ENCODE measurements at places on chromosomes 2 and 18.

- DNase-seq: peak; percentile 5
These were observed 157.2 kb downstream of the MIB1 start for GRCh38 chr18:21897811-21898210.

GRCh38 chr2:26327291-26328272, 18.4 kb upstream of the SELENOI start:
- no peak for DNase-seq

DNA sequence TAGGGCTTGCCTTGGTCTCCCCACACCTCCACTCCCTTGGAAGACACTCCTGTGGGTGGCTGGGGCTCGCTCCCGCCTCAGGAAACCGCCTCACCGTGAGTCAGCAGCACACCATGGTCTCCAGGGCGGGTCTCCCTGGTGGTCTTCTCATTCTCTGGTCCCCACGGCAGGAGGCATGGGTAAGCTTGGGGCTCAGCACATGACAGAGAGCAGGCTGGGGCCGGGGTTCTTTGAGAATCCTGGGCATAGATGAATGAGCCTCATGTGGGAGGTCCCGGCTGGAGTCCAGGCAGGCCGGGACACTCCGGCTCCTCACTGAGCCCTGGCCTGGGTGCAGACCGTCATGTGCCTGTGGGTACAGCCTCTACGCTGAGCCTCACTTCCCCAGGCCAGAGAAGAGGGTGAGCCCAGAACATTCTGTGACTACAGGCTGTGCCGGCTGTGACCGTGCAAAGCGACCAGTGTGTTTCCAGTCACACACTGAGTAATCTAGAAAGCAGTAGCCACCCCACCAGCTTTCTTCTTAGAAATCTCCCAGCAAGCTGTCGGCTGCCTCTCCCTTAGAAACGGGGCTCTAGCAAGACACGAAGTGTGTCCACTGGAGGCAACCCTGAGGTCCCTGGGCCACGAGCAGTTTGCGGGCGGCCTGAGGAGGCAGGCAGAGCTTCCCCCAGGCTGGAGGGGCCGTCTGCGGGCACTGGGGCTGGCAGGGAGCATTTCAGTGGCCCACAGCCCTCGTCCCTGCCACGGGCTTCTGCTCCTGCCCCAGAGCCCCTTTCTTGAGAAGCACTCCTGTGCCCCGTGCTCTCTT, 93.1 kb downstream of the RHOB start:
- no peak for DNase-seq

GRCh38 chr2:171411791-171412483, 21.9 kb downstream of the METTL8 start:
- DNase-seq: no peak

DNA sequence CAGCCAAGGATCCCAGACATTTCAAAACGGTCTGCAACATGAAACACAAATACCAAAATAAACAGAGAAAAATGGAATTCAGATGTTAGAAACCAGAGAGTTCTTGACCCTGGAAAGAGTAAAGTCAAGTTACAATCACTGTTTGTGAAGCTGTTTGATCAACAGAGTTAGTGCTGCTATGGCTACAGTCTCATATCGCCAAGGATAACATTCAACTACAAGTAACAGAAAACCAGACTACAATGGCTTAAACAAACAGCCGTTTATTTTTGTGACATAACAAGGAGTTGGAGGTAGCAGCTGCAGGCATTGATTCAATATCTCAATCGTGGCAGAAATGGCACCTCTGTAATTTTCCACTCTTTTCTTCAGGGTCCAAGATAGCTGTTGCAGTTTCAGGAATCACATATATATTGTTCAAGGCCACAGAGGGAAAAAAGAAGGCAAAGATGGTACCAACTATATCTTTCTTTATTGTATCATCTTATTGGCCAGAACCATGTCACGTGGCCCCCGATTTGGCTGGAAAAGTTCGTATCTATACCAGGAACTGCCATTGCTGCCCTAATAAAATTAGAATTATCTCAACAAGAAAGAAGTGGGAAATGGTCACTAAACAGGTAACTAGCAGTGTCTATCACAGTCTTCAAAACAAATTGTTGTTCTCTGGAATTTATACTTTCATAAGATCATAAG, 17.7 kb upstream of the HNRNPLL start:
- DNase-seq: no peak
